ENCODE measurements at places on chromosomes 16 and 17.
A peak's percentile ranks its signal among the peaks of the same experiment; 100 is the strongest.

DNA sequence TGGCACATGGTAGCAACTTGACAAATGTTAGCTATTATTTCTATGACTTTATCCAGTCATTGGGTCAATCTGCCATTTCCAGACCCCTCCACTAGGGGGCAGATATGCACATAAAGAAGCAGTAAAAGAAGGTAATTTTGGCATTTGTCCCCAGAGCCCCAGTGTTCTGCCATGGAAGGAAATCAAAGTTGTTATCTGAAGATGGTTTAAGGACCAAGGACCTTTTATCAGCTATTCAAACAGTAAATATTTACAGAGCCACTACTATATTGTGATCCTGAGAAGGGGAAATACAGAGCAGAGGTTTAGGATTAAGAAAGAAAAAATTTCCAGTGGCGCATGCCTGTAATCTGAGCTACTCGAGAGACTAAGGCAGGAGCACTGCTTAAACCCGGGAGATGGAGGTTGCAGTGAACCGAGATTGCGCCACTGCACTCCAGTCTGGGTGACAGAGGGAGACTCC, 20.0 kb downstream of the TRAF4 start:
- DNase-seq = peak; percentile 12

- no peak for DNase-seq
These were observed 163.2 kb downstream of the AXIN2 start for GRCh38 chr17:65398040-65398787.

DNA sequence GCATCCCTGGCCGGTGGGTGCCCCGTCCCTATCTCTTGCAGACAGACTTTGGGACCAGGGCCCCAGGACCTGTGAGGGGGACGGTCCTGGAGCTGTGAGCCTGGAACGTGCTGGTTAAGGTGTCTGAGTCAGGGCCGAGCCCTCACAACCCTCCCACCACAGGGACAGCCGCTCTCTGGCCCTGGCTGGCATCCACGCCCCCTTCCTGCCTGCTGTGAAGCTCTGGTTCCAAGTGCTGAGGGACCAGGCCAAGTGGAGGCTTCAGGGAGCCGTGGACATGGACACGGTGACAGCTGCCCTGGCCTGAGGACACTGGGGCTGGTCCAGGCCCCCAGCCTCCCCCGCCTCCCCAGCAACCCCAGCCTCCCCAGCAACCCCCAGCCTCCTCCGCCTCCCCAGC, 6.6 kb downstream of the TSR3 start:
- no peak for DNase-seq

DNA sequence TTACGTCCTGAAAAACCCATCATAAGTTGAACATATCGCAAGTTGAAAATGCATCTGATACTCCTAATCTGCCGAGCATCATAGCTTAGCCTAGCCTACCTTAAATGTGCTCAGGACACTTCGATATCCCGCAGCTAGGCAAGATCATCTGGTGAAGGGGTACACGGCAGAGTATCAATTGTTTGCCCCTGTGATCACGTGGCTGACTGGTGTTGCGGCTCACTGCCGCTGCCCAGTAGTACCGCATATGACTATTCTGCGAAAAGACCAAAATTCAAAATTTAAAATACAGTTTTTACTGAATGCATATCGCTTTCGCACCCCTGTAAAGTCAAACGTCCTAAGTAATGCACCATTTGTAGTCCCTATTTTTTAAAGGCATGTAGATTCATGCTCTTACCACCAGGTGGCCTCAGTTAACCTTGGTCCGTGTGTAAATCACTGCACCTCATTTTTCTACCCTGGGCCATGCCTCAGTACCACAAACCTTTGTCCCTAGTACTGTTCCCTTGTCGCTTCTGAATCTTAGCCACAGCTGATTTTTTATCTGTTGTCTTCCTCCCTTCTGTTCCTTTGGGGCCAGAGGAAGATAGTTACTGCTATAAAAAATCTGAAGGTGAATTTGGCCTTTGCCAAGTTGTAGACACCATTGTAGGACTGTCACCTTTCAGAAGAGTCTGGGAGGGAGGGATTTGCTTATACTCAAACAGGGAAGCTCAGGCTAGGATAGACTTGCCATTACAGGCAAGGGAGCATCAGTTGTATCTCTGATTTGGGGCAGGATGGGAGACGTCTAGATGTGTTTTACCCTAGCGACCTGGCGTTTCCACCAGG, 34.4 kb downstream of the WWP2 start:
- DNase-seq = no peak

- no peak for DNase-seq
These were observed 30.5 kb downstream of the NSMCE1 start for GRCh38 chr16:27238016-27238587.

DNA sequence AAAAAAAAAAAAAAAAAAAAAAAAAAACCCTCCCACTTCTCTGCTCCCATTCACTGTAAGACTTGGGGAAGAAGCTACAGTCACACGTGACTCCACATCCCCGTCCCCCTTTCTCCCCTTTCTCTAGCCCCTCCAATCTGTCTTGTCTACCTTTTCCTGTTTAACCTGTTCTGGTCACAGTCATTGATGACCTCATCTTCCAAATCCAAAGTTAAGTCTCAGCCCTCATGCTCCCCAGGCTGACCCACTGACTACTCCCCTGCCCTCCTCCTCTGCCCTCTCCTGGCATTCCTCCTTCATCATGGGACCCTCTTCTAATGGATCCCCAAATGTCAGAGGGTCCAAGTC, 1.6 kb upstream of the CDH5 start:
- DNase-seq = no peak

Measured in bone marrow (tissue), 2 donors.